Stimulated activated CD4-positive, alpha-beta T cell treated with anti-CD3 and anti-CD28 coated beads, Interleukin-1b, Interleukin-23, amount 100 ng/mL, for 48 hours (primary cell): ENCODE measurements at places on chromosomes 2 and 18.

GRCh38 chr2:36452260-36452659 lies 96.7 kb downstream of the CRIM1 start:
- DNase-seq: no peak

- peak; percentile 42 for DNase-seq
Measured at GRCh38 chr2:121649149-121649595, at the start of gene CLASP1. Gene CLASP1, minus strand, starts transcription at chr2:121649462. Its CDS starts 43,567 bp downstream, at chr2:121605895.

GRCh38 chr18:60134806-60135205 lies 235.0 kb downstream of the PMAIP1 start:
- no peak for DNase-seq

GRCh38 chr2:64841461-64841860 lies 147.7 kb upstream of the SLC1A4 start:
- DNase-seq: no peak

GRCh38 chr2:137964066-137964858 lies at the start of gene HNMT:
Gene HNMT, plus strand, starts transcription at chr2:137964473. Its CDS starts 19 bp downstream, at chr2:137964492.
- DNase-seq: no peak

- DNase-seq: no peak
Measured at GRCh38 chr2:73449404-73449803, 63.8 kb downstream of the ALMS1 start.

DNA sequence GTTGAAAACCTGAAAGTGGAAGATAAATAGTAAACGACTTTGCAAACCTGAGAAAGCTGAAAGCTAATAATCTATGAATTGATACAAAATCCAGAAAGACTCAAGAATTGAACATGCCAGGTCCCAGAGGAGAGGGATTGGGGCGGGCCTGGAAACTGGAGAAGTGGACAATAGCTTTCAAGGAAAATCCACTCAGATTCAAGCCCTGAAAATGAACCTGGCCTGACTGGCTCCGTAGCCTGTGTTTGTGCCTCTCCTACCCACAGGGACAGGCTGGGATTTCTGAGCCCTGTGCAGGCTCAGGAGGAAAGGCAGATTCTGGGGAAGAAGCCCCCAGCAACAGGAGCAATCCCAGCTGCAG lies 274.8 kb upstream of the HS6ST1 start:
- DNase-seq: no peak

DNA sequence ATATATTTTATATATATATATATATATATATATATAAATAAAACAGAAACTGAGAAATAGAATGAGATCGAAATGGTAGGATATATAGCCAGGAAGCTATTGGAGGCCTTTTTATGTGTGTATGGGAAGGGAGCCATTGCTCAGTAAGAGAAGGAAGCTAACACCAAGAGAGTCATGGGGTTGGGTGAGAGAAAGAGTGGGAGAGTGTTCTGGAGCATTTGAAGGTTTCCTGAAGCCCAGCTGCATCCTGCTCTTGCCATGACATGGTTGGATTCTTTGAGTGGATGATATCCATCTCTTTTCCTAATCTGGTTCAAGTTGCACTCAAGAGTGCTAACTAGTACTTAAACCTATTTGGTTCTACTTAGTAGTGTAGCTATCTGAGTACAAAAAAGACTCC lies 282.3 kb downstream of the DYSF start:
- no peak for DNase-seq

GRCh38 chr2:236859908-236860307 lies 225.8 kb upstream of the COPS8 start:
- no peak for DNase-seq

DNA sequence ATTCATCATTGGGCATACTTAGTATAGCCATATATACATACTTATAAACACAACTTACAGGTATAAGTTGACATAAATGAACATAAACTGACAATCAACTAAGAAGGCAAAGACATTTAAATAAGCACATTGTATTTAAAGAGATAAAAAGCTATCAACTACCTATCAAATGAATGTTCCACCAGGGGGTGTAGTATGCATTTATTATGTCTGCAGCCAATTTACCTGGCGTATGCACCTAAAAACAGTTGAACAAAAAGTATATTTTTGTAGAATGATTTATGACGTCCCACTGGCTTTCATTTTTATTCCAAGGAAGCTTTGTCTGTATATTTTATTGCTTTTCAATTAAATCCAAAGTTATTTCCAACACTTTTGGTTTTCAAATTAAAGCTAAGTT lies 323.5 kb downstream of the AFF3 start:
- DNase-seq: no peak

GRCh38 chr2:55452879-55453278 lies 33.2 kb upstream of the CCDC88A start:
- no peak for DNase-seq

GRCh38 chr18:74140582-74140981 lies 7.1 kb downstream of the FBXO15 start:
- no peak for DNase-seq

- DNase-seq: no peak
Measured at GRCh38 chr2:71860381-71860926, 287.2 kb downstream of the CYP26B1 start.

DNA sequence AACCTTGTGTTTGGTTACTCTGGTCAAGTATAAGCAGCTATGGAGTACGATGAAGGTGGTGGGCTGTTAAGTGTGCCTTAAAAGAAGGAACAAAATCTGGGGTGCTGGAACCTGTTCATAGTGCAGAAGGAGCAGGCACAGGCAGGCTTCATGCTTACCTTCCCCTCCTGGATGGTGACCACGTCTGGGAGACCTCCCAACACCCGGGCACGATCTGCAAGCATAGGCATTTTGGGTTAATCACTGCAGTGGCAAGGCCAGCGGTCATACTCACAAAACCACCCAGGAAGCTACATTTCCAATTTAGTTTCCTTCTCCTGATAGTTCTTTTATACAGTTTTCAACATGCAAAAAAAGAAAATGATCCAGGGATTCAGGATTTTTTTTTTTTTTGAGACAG lies 58.7 kb upstream of the LPIN2 start:
- no peak for DNase-seq

- DNase-seq: no peak
Measured at GRCh38 chr2:204898928-204899640, 353.8 kb downstream of the PARD3B start.

- DNase-seq: no peak
Measured at GRCh38 chr2:241988146-241988545, 118.6 kb downstream of the RTP5 start.

GRCh38 chr18:21402272-21402671 lies 160.2 kb downstream of the GREB1L start:
- DNase-seq: no peak

DNA sequence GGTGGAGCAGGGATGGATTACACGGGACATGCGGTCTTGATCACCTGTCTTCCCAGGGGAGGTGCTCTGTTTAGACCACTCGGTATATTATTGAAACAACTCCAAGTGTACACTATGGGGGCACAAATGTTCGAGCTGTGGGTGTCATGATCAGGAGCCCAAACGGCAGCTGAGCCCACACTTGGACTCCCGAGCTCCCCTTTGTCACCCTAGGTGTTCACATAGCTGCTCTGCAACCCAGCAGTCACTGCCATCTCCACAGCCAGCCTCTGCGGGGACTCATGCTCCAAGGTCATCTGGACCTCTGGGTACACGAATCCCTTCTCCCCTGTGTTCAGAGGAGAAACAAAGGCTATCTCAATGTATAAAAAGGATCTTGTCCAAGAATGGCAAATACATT lies 46.0 kb downstream of the CAPN13 start:
- DNase-seq: no peak

GRCh38 chr18:58687871-58688308 lies 16.6 kb downstream of the MALT1 start:
- DNase-seq: peak; percentile 55

- no peak for DNase-seq
Measured at GRCh38 chr2:127138281-127138680, 31.3 kb upstream of the BIN1 start.

- DNase-seq: no peak
Measured at GRCh38 chr2:128012698-128013097, 15.2 kb downstream of the SAP130 start.

- DNase-seq: peak; percentile 14
Measured at GRCh38 chr18:13500227-13500865, 226.0 kb downstream of the FAM210A start.

GRCh38 chr18:72830109-72830508 lies 37.7 kb downstream of the NETO1 start:
- no peak for DNase-seq

DNA sequence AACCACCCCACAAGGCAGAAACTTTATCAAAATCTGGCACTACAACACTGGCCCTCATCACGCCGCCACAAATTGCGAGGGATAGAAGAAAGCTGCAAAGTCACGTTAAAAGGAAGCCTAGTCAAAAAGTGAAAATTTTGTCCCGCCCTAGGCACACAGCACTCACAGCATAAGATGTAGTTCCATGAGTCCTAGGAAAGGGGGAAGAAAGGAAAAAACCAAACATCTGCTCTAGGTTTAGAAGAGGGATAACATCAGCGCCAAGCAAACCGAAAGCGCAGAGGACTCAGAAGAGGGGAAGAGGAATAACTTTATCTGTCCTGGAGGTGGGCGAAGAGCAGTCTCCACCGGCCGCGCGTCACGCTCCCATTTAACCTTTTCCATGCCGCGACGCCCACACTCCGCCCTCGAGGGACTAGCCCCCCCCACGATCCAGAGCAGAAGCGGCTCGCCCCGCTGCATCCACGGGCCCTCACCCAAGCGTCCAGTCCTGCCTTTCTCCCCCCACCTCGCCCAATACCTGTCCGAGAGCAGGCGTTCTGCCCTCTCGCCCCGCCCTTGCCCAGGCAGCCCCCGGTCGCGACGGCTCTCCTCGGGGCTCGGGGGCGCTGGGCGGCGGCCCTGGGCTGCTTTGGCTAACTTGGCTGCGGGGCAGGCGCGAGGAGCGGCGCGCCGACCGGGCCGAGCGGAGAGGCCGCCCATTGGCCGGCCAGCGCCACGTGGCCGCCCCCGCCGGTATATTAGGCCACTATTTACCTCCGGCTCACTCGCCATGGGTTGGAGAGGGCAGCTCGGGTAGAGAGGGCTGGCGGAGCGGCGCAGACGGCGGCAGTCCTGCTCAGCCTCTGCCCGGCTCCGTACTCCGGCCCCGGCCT lies at the start of gene HOXD1:
HOXD1 (plus strand) TSS at position 770 of the 875 bp plus-strand sequence. CDS start 134 bp downstream, outside the sequence.
- DNase-seq: no peak

DNA sequence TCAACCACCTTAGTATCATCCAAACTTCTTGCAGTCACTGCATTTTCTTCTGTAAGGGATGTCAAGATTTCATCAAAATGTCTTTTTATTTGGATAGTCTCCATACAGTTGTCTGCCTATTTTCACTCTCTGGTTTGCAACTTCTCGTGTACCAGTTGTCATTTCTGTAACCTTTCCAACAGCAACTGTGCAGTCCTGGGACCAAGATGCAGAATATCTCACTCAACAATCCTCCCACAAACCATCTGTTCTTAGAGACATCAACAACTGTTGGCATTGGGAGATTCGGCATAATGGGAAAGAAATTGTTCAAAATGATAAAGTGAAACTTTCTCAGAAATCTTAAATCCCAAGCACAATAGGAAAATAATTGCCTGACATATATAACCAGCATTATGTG lies 933.6 kb upstream of the SLC39A10 start:
- DNase-seq: no peak

- no peak for DNase-seq
Measured at GRCh38 chr2:40332191-40332826, 119.6 kb downstream of the SLC8A1 start.

- DNase-seq: no peak
Measured at GRCh38 chr18:5059696-5060032, 137.4 kb downstream of the AKAIN1 start.

DNA sequence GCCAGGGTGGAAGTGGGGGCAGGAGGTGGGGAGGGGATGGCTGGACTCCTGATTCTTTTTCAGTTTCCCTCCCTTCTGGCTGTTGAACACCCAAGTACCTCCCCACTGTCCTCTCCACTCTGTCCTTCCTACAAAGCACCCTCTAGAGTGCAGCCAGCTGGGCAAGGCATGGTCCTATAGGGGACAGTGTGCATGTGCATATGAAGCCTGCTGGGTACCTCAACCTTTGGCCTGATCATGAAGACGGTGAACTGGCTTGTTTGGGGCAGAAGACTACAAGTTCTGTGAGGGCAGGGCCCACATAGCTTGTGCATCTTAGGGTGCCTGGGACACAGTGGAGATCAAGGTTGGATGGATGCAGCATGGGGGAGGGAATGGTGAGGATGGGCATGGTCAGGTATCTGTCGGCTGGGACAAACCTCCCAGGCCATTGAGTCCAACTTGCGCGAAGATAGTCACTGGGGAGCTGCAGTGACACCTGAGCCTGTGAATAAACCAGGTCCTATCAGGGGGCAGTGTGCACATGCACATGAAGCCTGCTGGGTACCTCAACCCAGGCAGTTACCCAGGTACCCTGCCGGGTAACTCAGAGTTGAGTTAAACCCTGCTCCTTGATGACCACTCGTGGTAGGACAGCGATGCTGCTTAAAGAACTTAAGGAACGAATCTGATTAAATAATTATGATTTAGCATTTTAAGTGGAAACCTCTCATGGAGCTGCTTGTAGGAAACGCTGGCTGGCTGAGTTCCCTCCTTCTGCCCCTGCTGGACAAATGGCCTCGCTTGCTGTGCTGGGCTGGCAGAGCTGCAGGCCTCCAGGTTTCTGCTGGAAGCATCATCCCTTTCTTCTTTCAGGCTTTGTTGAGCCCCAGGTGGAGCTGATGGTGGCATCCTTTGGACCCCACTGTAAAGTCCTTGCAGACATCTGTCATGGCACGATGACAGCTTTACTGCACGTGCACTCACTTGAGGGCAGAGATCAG lies 84.0 kb downstream of the POLR1A start:
- DNase-seq: no peak

- no peak for DNase-seq
Measured at GRCh38 chr2:127201452-127201851, 18.6 kb downstream of the CYP27C1 start.

GRCh38 chr18:52685316-52685715 lies 345.3 kb downstream of the DCC start:
- DNase-seq: no peak

DNA sequence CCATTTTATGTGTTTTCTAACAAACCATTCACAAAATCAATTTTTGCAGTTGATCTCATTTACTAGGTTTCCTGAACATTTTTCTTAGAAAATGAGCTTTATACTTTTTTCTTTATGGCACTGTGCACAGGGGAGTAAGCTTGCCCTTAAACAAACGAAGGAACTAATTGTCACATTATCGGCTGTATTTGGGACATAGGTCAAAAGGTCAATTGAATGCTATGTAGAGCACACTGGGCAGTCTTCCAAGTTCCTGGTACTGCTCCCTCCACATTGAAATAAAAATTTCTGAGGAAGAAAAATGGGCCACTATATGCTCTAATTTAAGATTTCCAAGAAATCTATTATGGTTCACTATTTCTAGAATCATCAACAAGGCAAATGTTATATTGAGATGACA lies 93.6 kb upstream of the TMEFF2 start:
- no peak for DNase-seq
